ENCODE measurements at places on chromosomes 3 and 15.

DNA sequence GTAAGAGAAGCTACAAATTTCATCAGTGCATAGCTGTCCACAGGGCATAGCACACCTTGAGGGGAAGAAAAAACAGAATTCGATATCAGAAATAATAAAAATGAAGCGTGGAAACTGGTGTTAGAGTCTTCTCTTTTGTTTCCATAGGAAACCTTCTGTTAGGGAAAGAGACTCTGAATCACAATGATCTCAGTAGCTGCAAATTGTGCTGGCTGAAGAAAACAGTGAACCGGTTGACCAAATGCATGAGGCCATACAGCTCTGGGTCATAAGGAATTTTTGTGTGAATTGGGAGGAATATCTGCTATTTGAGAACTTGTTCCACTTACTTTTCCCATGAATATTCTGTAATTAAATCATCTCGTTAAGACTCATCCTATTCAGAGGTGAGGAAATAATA lies 580.2 kb upstream of the NECTIN3 start:
- DNase-seq, result no peak

DNA sequence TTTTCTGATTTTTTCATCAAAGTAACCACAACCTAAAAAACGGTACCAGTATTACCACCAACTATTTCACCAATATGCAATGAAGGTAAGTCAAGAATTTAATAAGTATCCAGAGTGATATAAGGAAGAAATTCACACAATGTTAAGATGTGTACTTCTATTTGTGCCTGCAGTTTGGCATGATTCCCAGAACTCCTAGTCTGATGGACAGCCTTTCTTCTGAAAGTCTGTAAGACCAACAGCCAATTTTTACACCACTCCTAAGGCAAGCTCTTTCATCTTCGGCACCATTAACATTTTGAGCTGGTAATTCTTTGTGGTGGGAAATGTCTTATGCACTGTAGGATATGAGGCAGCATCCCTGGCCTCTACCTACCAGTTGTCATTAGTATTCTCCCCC lies 108.3 kb downstream of the VPS13C start:
- DNase-seq, result no peak

DNA sequence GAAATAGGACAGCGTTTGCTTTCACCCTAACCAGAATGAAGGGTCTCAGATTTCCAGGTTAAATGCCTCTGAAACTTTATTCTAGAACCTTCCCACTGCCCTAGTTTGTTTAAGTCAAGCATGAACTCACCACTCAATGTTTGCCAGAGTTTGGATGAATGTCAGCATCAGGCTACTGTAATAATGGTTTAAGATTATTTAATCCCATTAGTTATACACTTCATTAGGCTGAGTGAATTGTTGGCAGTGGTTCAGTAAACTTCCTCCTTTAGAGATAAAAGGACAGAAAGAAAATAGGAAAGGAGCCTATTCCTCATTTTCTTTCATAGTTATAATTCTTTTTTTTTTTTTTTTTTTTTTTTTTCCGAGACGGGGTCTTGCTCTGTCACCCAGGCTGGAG lies 401.9 kb upstream of the TPRG1 start:
- no peak for DNase-seq

DNA sequence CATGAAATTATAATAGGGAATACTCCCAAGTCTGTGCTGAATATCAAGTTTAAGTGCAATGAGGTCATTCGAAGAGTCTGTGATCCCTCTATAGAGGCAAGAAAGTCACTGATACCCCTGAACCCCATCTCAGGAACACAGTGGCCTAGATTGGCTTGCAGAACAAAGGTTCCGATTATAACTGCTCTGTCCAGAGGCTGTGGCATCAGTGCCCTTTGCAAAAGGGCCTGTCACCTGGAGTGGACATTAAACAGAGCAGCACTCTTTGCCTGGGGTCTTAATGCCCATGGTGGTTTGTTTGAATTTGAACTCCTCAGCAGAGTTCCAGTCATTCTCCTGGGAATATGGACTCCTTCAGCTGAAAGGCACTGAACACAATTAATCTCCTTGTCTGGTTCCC lies 93.9 kb upstream of the SLCO3A1 start:
- no peak for DNase-seq

GRCh38 chr3:4406746-4407568 lies 60.1 kb downstream of the SUMF1 start:
- DNase-seq, result no peak

- no peak for DNase-seq
Observed at GRCh38 chr3:37607604-37608003, 254.1 kb upstream of the CTDSPL start.

GRCh38 chr3:31614162-31614921 lies 81.6 kb downstream of the STT3B start:
- peak; percentile 35 for DNase-seq

DNA sequence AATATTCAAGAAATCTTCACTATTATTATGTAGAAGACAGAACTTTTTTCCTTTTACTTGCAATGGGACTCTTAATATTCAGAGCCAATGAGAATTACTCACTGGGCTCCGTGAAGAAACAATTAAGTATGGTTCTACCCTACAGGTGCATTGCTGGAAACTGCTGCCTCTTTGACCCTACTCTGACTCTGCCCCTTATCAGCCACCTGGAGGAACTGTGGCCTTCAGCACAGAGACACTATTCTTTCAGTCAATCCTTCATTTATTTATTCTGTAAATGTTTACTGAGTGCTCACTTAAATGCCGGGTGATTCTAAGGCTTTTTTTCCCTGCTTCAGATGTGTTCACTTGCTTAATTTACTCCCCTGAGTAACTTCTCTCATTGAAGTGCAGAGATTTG lies 163.2 kb downstream of the SYNPR start:
- DNase-seq, result no peak

- peak; percentile 73 for DNase-seq
Observed at GRCh38 chr15:89003865-89004725, 84.2 kb upstream of the ABHD2 start.

DNA sequence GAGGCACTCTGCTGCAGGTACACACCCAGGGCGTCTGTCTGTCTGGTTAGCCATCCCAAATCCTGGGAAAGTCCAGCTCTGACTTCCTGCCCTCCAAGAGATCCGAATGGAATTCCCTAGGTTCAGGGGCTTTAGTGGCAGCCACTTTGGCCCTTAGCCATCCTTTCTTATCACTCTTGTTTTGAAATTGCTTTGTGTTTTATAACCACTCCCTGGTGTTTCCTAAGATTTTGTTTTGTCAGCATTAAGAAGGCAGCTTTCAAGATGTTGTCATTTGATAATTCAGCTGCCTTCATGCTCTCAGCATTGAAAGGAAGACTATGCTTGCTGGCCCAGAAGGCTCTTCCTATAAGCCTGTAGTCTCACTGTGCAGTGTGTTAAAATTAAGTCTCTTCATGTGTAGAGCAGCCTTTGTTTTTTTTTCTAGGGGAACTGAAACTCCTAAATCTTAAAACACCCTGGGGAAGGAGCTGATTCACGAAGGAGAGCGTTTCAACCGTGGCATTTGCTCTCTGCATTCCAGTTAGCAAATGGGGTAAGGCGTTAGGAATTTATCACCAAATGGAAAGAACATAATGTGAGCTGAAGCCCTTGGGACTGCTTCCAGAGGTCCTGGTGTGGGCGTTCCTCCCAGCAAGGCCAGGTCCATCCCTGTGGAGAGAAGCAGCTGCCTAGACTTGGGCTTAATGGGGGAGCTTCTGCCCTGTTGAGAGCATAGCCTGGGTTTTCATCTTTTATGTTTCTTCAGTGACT lies 14.2 kb upstream of the CLEC3B start:
- DNase-seq, result peak; percentile 89
